Activated CD4-positive, alpha-beta T cell treated with anti-CD3 and anti-CD28 coated beads, Interleukin-2, amount 10 ng/mL, durations not matched to agents 7 days and 5 days (primary cell): ENCODE measurements at places on chromosomes 2 and 18. TPM values are rescaled to one million over a fixed set of nuclear protein-coding genes. Genes with fewer than 3 reads are reported as not detected.

The CNOT11 gene
- 65.1 TPM for total RNA-seq

The BCL2 gene
- total RNA-seq, result 113 TPM

The GRB14 gene
- not detected for total RNA-seq

The PIEZO2 gene
- not detected for total RNA-seq

The UPP2 gene
- total RNA-seq, result not detected

The NR4A2 gene
- total RNA-seq, result 1.7 TPM

The NDC80 gene
- 92.3 TPM for total RNA-seq

The PID1 gene
- not detected for total RNA-seq

The EPB41L3 gene
- 14.0 TPM for total RNA-seq

The LYG1 gene
- total RNA-seq, result 1.6 TPM

The DSEL gene
- 0.10 TPM for total RNA-seq

The ABHD3 gene
- 57.6 TPM for total RNA-seq

The CHAC2 gene
- total RNA-seq, result 12.3 TPM

The ADCYAP1 gene
- not detected for total RNA-seq

The STAT4 gene
- 84.4 TPM for total RNA-seq

The SERPINB4 gene
- total RNA-seq, result not detected

The ZNF385B gene
- total RNA-seq, result not detected

The CIDEA gene
- not detected for total RNA-seq

The ANKRD12 gene
- 107 TPM for total RNA-seq

The SRD5A2 gene
- not detected for total RNA-seq

The EFEMP1 gene
- total RNA-seq, result not detected

The OSR1 gene
- total RNA-seq, result not detected

The LRP1B gene
- not detected for total RNA-seq

The SLC14A1 gene
- total RNA-seq, result 8.7 TPM

The SKA1 gene
- total RNA-seq, result 44.1 TPM

The LRRC30 gene
- total RNA-seq, result not detected

The FN1 gene
- 0.44 TPM for total RNA-seq

The LCT gene
- 0.19 TPM for total RNA-seq

The CETN1 gene
- total RNA-seq, result not detected

The RAPH1 gene
- 2.1 TPM for total RNA-seq

The MAP3K19 gene
- not detected for total RNA-seq
